Memory B cell (primary cell): ENCODE measurements at places on chromosomes 2 and 18.

DNA sequence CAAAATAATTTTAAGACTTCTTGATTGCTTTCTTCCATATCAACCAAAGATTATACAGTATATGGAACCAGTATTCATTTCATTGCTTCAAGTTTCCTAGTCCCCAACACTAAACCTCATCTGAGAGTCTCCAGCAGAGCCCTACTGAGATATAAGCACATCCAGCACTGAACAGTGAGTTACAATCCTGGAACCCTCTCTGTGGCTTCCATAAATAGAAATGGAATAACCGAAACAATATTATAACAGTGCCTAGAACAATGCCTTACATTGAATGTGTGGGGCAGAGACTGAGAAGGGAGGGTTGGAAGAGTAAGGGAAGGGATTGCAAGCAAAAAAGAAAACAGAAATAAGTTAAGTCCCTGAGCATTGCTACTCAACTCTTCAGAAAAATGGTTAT is 18.9 kb downstream of the AAK1 start:
- H3K4me1 ChIP-seq: no peaks in the 10 kb centered on the region
- no peak overlapping the region for H3K27ac ChIP-seq
- no peak for DNase-seq
- peaks cover 5% of the 10 kb centered on the region for H3K27me3 ChIP-seq
- H3K36me3 ChIP-seq: no peaks in the 10 kb centered on the region

GRCh38 chr18:9638886-9639285 is 24.5 kb upstream of the PPP4R1 start:
- no peaks in the 10 kb centered on the region for H3K4me1 ChIP-seq
- no peak overlapping the region for H3K4me3 ChIP-seq
- no peak for DNase-seq
- H3K27ac ChIP-seq: no peak overlapping the region

- no peaks in the 10 kb centered on the region for H3K36me3 ChIP-seq
- H3K27me3 ChIP-seq: no peaks in the 10 kb centered on the region
- no peak for DNase-seq
- H3K4me3 ChIP-seq: no peak overlapping the region
- no peaks in the 10 kb centered on the region for H3K4me1 ChIP-seq
- H3K27ac ChIP-seq: no peak overlapping the region
Observed at GRCh38 chr2:124264551-124265091, 239.5 kb downstream of the CNTNAP5 start.

- peaks cover 2% of the 10 kb centered on the region for H3K27me3 ChIP-seq
- H3K27ac ChIP-seq: no peak overlapping the region
- H3K36me3 ChIP-seq: no peaks in the 10 kb centered on the region
Observed at GRCh38 chr2:169095621-169096105, 26.3 kb downstream of the DHRS9 start.

DNA sequence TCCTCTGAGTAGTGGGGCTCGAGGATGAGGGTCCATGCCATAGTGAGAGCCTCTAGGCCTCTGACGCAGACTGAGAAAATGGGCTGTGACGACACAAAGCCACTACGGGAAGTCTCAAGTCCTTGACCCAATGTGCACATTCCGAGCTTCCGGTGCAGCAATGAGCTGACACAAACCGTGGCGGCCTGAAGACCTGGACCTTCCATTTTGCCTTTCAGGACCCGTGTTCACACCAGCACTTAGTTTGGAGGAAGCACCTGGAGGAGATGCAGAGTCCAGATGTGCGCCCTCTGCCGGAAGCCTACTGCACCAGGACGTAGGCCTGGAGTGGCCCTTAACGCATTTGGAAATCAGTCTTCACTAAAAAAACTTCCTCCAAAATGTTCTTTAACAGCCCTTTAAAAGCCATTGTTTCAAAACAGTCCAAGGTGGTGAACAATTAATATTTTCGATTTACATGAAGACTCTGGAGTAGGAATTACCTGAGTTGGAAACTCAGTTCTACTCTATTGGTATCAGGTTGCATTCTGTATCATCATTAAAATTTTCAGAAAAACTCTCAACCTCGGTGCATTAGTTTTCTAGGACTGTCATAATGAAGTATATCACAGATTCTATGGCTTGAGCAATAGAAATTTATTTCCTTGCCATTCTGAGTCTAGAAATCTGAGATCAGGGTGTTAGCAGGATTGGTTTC is 33.9 kb downstream of the BMP10 start:
- DNase-seq: peak; percentile 62
- no peak overlapping the region for H3K27ac ChIP-seq
- no peaks in the 10 kb centered on the region for H3K27me3 ChIP-seq
- peaks cover 34% of the 10 kb centered on the region for H3K4me1 ChIP-seq
- H3K36me3 ChIP-seq: no peaks in the 10 kb centered on the region

- no peaks in the 10 kb centered on the region for H3K27me3 ChIP-seq
- H3K36me3 ChIP-seq: no peaks in the 10 kb centered on the region
- H3K4me3 ChIP-seq: no peak overlapping the region
- H3K4me1 ChIP-seq: no peaks in the 10 kb centered on the region
- no peak for DNase-seq
Observed at GRCh38 chr2:80530442-80531064, 226.0 kb upstream of the LRRTM1 start.

- no peak overlapping the region for H3K27ac ChIP-seq
- no peaks in the 10 kb centered on the region for H3K36me3 ChIP-seq
Observed at GRCh38 chr2:216769626-216770025, 74.3 kb upstream of the IGFBP5 start.

GRCh38 chr2:219252570-219252899 is 508 bp upstream of the TUBA4B start:
- H3K27me3 ChIP-seq: no peaks in the 10 kb centered on the region
- peaks cover 22% of the 10 kb centered on the region for H3K36me3 ChIP-seq
- no peak for DNase-seq
- peaks cover 51% of the 10 kb centered on the region for H3K4me1 ChIP-seq
- peak overlapping the region; percentile 91 for H3K27ac ChIP-seq
- peak overlapping the region; percentile 82 for H3K4me3 ChIP-seq

GRCh38 chr2:235144291-235144690 is 192.5 kb downstream of the SH3BP4 start:
- no peak overlapping the region for H3K4me3 ChIP-seq
- no peak for DNase-seq
- no peaks in the 10 kb centered on the region for H3K4me1 ChIP-seq
- no peaks in the 10 kb centered on the region for H3K36me3 ChIP-seq
- no peak overlapping the region for H3K27ac ChIP-seq
- peaks cover 10% of the 10 kb centered on the region for H3K27me3 ChIP-seq

DNA sequence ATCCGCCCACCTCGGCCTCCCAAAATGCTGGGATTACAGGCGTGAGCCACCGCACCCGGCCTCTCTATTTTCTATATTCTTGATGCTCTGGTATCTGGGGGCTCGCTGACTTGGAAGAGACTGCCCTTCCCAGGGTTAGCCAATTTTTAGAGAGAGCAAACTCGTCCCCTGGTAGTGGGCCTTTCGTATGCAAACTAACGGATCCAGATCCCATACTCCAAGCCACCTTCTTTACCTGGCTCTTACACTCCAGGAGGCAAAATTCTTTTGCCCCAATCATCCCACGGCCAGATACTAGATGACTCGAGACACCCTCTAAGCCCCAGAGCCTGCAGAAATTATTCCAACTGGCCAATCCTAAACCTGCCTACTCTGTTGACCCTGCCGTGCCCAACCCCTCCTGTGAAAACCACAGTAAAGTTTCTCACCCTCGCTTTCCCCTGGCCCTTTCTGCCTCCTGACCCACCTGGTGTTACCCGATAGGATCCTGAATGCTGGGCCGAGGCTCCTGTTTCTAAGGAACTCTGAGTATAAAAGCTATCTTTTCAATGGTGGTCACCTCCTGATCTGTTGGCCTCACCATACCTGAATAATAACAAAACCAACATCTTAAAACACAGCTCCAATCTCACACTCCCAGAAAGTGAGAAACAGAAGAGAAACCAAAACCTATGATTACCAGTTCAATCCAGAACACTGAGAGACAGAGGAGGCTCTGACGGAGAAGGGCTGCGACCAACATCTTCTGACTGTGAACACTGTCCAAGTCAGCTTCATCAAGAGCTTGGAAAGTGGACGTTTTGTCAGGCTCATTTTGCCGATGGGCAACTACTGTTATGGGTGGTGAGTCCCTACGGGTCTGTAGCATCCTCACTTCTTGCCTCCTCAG is 57.6 kb upstream of the ZNF532 start:
- no peak for DNase-seq
- peak overlapping the region; percentile 22 for H3K4me3 ChIP-seq
- no peak overlapping the region for H3K27ac ChIP-seq
- peaks cover 2% of the 10 kb centered on the region for H3K27me3 ChIP-seq
- peaks cover 5% of the 10 kb centered on the region for H3K4me1 ChIP-seq

DNA sequence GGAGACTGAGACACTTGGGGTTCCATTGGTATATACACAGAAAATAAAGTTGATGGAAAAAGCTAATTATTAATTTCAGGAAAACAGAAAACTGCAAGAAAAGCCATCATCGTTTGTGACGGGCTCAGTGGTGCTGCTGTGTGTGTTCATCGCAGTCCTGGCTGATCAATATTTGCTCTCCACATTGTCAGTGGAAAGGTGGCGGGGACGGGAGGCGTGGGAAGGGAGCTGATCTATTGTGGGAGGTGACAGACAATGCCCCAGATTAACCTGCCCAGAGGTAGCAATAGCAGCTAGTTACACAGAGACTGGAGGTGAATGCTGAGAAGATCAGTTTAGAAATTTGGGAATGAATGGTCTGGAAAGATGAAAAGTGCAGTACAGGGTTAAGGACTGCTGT is 50.0 kb upstream of the CTDP1 start:
- H3K4me3 ChIP-seq: no peak overlapping the region
- no peak overlapping the region for H3K27ac ChIP-seq
- DNase-seq: no peak
- H3K36me3 ChIP-seq: no peaks in the 10 kb centered on the region

GRCh38 chr18:75407468-75408437 is 19.8 kb downstream of the SMIM21 start:
- H3K4me1 ChIP-seq: no peaks in the 10 kb centered on the region
- DNase-seq: no peak
- peaks cover 4% of the 10 kb centered on the region for H3K27me3 ChIP-seq
- no peak overlapping the region for H3K4me3 ChIP-seq
- H3K27ac ChIP-seq: no peak overlapping the region

GRCh38 chr18:44098551-44099098 is 582.1 kb upstream of the SETBP1 start:
- H3K36me3 ChIP-seq: no peaks in the 10 kb centered on the region
- H3K27me3 ChIP-seq: peaks cover 7% of the 10 kb centered on the region
- no peak overlapping the region for H3K27ac ChIP-seq
- H3K4me1 ChIP-seq: no peaks in the 10 kb centered on the region
- H3K4me3 ChIP-seq: no peak overlapping the region

- DNase-seq: no peak
- H3K36me3 ChIP-seq: no peaks in the 10 kb centered on the region
- no peaks in the 10 kb centered on the region for H3K27me3 ChIP-seq
- H3K4me1 ChIP-seq: peaks cover 12% of the 10 kb centered on the region
- H3K4me3 ChIP-seq: no peak overlapping the region
- no peak overlapping the region for H3K27ac ChIP-seq
Observed at GRCh38 chr2:111049792-111050640, 70.7 kb upstream of the BCL2L11 start.

- peaks cover 16% of the 10 kb centered on the region for H3K27me3 ChIP-seq
- H3K4me1 ChIP-seq: no peaks in the 10 kb centered on the region
- no peak for DNase-seq
- H3K4me3 ChIP-seq: no peak overlapping the region
Observed at GRCh38 chr18:36377626-36378025, 80.1 kb downstream of the FHOD3 start.

GRCh38 chr2:54958717-54959371 is 91.4 kb downstream of the RTN4 start:
- peaks cover 14% of the 10 kb centered on the region for H3K36me3 ChIP-seq
- no peak overlapping the region for H3K27ac ChIP-seq
- H3K4me3 ChIP-seq: no peak overlapping the region
- no peak for DNase-seq
- H3K27me3 ChIP-seq: no peaks in the 10 kb centered on the region

DNA sequence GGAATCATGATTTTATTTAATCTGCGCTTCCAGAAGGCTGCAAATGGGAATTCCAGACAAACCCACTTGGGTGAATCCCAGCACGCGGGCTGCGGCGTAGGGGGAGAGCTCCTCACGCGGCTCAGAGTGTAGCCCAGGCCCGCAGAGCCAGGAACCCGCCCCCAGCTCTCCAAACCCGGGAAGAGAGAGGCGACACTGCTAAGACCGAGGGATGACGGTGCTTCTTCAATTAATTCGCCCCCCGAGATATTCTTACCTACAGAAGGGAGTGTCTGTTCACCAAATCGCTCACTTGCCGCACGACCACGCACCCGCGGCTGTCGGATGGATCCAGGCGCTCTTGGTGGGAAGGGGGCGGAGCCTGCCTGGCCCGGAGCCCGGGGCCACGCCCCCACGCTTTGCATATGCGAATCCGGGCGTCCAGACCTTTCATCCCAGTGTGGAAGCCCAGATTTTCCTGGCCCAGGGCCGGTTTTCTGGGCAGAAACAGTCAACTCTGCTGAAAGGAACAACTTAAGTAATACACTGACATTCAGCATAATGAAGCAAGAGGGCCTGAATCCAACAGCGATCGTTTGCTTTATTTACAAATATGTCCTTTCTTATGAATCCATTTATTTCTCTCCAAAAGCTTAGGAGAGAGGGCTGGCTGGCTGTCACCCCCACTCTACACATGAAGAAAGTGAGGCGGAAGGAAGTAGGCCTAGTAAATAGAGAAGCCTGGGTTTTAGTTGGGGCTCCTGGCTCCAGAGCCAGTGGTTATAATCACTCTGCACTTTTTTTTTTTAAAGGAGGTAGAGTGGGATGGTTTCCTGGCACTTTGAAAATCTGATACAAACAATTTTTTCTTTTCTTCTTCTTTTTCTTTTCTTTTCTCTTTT is at the start of gene SLC19A3:
SLC19A3 (minus strand) TSS at position 342 of the 881 bp plus-strand sequence. CDS start 15,710 bp downstream, outside the sequence.
- H3K27me3 ChIP-seq: peaks cover 5% of the 10 kb centered on the region
- no peak for DNase-seq
- no peaks in the 10 kb centered on the region for H3K4me1 ChIP-seq
- peak within 1 kb of the TSS; percentile 8 for H3K4me3 ChIP-seq

DNA sequence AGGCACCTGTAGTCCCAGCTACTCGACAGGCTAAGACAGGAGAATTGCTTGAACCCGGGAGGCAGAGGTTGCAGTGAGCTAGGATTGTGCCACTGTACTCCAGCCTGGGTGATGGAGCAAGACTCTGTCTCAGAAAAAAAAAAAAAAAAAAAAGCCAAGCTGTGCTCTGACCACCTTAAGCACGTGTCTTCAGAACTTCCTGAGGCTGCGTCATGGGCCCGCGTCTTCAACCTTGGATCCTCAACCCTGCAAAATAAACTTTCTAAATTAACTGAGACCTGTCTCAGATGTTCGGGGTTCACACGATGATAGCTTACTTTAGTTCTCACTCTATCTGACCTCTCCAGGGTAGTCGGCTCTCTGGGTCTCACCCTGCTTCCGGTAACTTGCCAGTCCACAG is 65.8 kb upstream of the CABLES1 start:
- DNase-seq: no peak
- peaks cover 36% of the 10 kb centered on the region for H3K4me1 ChIP-seq
- H3K27ac ChIP-seq: peak overlapping the region; percentile 6
- no peaks in the 10 kb centered on the region for H3K36me3 ChIP-seq
- H3K27me3 ChIP-seq: no peaks in the 10 kb centered on the region

DNA sequence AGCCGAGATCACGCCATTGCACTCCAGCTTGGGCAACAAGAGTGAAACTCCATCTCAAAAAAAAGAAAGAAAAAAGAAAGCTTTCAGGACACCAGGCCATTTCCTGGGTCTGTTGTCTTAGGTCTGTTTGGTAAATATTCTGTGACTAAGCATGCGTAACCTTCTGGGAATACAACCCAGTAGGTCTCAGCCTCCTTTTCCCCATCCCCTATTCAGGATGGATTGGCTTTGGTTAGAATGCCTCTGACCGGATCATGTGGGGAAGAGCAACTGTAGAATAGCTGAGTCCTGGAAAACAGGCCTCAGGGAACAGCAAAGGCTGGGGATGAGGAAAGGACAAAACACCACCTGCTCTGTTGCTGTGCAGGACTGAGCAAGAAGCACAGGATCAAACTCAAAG is 1.6 kb upstream of the PDCL3 start:
- H3K27me3 ChIP-seq: no peaks in the 10 kb centered on the region
- H3K4me3 ChIP-seq: peak overlapping the region; percentile 14
